ENCODE measurements at places on chromosomes 5 and 9.

- DNase-seq = no peak
Measured at GRCh38 chr5:106661866-106662265, 1008.9 kb downstream of the EFNA5 start.

DNA sequence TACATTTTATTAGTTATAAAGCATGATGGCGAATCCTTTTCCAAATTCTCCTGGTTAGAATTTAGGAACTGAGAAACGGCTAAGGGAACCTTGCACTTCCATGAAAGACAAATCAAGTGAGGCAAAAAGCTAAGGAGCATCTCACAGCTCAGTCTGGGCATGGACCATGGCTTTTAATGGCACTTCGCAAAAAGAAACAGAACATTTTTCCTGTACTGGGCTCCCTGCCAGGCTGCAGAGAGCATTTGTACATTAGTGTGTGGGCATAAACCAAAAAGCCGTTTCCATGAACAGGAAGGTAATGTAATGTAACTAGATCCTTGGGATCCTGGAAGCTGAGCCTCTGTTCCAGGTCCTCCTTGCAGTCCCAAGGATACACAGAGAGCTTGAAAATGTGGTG, 354.2 kb downstream of the MRPS30 start:
- DNase-seq = no peak

- no peak for DNase-seq
Measured at GRCh38 chr5:102767862-102768261, 12.8 kb downstream of the PAM start.

GRCh38 chr9:88987661-88988060, 3.6 kb upstream of the S1PR3 start:
- DNase-seq = no peak

- DNase-seq = no peak
Measured at GRCh38 chr5:15425766-15426165, 74.2 kb upstream of the FBXL7 start.

DNA sequence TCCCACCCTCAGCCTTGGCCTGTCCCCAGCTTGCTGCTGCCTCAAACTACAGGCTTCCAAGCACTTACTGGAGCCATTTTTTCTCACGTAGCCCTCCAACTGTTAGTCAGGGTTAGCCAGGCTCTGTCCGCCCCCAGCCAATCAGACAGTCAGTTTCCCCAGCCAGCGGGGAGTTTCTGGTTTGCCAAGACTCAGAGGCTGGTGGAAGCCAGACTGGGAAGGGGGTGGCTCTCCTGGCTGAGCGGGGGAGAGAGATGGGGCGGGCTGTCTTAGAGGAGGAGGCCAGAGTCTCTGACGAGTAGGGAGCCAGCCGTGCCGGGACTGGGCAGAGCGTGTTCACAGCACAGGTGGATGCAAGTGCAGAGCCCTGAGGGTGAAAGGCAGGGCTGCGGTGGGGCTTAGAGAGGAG, 15.3 kb downstream of the PROP1 start:
- no peak for DNase-seq

- no peak for DNase-seq
Measured at GRCh38 chr5:174737330-174737729, 12.9 kb downstream of the MSX2 start.

DNA sequence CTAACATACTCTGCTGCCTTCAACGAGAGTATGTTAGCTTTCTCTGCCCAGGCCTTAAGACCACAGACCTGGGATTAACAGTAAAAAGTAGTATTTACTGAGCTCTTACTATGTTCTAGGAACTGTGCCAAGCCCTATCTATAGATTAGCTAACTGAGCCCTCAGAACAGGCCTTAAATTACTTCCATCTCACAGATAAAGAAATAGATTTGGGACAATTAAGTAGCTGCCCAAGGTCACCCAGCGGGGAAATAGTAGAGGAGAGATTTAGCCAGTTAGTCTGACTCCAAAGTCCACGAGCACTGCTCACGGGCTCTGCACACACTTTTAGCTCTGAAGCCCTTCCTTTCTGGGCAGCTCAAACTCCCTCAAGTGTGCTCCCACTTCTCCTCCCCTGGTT, 64.5 kb upstream of the EQTN start:
- DNase-seq = no peak

- no peak for DNase-seq
Measured at GRCh38 chr9:8384091-8384490, 584.5 kb upstream of the DMAC1 start.

DNA sequence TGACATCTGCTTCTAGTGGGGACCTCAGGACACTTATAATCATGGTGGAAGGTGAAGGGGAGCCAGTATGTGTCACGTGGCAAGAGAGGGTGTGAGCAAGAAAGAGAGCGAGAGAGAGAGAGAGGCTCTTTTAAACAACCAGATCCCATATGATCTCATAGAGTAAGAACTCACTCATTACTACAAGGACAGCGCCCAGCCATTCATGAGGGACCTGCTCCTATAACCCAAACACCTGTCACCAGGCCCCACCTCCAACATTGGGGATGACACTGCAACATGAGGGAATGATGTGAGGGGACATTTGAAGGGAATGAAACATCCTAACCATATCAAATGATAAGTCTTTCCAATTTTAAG, 427.5 kb downstream of the EFNA5 start:
- DNase-seq = no peak

DNA sequence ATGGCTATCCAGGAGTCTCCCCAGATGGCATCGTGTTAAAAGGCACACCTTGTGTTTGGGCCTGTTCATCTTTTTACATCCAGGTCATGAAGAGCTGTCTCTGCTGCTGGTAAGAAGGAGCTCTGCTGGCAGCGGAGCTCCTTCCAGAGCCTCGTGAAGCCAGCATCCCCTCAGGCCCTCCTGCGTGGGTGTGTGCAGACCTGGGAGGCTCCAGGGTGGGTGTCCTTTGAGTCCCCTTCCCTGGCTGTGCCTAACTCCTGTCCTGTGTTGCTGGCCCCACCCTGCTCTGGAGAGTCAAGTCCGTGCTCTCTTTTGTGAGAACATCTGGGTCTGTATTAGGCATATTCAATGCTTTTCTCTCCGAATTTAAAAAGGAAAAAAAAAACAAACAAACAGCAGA, 149.6 kb upstream of the IRX2 start:
- no peak for DNase-seq

GRCh38 chr9:131394464-131395156, 724 bp downstream of the PRRC2B start:
- no peak for DNase-seq

GRCh38 chr5:40410964-40411635, 268.6 kb upstream of the PTGER4 start:
- DNase-seq = no peak

- DNase-seq = no peak
Measured at GRCh38 chr9:38029915-38030638, 39.0 kb downstream of the SHB start.

DNA sequence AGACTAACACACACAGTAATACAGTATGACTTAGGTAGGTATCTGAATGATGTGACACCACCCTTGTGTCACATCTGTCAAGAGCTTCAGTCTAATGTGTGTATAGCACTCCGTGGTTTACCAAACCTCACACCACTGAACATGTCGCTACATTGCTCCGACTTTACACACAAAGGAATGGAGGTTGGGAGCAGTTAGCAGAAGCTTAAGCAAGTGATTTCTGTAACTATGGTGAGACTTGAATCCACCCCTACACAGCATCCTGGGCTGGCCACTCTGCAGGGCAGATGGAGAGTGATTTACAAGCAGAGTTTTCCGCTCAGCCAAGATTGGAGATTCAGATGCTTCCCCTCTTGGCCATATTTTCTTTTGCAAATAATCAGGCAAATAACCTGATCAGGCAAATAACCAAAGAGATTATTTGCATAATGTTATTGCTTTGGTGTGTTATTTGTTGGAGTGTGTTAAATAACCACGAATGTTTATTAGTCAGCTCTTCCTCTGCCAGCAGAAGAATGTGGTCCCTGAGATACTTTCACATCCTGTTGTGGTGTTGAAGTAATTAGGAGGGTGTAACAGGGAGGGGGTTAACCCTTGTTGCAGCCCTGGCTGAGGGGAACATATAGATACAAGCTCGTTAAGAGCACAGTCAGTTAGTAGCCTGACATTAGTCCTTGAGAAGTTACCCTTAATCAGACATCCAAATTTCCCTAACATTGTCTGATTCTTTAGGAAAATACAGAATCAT, 92.8 kb downstream of the SNX18 start:
- DNase-seq = no peak
